ENCODE measurements at places on chromosomes 5 and 9.
A peak's percentile ranks its signal among the peaks of the same experiment; 100 is the strongest.

GRCh38 chr9:34550016-34550680 lies 27.4 kb upstream of the ENHO start:
- no peak for DNase-seq

DNA sequence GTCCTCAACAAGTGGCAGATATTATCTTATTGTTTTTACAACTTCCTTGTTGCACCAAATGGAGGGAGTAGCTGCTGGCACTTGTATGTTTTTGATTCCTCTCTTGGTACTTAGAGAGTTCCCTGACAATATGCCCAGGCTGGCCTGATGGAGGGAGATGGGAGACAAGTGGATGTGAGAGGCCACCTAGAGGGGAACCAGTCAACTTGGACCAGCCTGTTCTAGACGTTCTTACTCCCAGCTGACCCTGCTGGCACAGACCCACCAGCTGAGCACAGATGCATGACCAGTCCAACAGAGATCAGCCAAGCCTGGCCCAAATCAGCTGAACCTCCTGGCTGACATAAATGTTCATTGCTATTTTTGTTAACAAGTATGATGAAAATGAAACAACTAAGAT lies 60.9 kb upstream of the GDNF start:
- no peak for DNase-seq

GRCh38 chr9:91839926-91840465 lies 110.0 kb downstream of the ROR2 start:
- no peak for DNase-seq

DNA sequence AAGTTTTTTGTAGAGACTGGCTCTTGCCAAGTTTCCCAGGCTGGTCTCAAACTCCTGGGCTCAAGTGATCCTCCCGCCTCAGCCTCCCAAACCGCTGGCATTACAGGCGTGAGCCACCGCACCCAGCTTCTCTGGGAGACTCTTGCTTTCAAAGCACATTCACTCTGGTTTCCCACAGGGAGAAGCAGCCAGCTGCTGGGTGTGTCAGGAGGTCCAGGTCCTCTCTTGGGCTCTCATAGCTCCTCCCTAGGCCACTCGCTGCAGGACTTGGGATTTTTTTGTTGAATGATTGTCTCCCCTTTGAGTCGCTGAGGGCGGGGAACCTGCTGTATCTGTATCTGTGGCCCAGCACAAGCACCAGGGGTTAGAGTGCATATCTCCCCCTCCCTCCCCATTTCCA lies 68.4 kb upstream of the RAPGEF1 start:
- no peak for DNase-seq

DNA sequence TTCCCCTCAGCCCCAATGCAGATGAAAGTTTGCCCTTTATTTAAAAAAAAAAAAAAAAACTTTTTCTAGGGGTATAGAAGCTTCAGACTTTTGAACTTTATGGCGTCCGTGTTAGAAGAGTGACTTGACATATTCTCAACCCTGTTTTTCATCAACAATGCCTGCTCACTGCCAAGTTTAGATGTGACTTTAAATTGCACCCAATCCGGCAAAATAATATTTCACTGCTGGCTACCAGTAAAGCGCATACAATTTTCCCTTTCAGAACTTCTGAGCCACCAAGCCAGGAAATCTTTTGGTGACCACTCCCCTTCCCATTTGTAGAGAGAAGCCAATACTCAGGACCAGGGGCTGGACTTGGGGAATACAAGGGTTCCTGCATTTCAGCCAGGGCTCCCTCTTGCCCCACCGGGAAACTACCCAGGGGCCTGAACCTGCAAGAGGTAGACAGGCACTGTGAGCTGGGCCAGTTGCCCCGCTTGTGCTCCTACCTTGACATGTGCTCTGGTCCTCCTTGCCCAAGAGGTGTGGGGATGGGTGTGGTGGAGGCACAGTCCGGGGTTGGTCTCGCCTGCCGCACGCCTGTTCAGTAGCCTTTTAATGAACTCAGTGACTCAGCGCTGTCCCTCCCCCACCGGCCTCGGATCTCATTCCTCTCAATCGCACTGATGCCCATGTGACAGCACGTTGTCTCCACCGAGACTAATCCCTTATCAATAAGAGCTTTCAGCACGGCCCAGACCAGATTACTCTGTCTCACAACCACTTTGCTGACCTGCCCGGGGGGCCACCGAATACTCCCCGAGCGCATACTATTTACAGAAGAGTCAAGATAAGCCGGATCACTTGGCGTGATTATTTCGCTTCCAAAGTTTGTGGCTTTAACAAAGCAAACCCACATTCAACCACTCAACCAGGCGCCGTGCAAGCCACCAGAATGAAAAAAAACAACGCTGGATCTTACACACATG lies 226.4 kb downstream of the DCP2 start:
- peak; percentile 29 for DNase-seq

GRCh38 chr9:83024506-83025125 lies 38.3 kb downstream of the RASEF start:
- no peak for DNase-seq

DNA sequence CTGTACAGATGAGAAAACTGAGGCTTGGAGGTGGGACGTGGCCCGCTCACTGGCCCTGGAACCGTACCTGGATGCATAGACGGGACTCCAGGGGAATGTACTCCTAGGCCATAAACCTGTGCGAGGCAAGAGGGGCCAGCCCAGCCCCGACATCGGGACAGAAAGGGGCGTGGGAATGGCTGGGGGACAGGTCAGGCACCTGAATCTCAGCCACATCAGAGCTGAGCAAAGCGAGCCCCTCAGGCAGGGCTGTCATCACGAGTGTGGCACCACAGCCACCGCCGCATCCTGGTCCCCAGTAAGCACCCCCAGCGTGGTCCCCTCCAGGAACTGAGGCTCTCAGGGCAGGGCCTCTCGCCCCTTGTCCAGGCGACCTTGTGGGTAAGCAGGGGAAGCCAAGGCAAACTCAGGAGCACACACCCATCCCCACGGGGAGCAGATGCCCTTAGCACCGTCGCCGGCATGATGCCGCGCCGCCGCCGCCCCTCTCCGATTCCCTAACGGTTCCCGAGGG lies 16.5 kb downstream of the NACC2 start:
- no peak for DNase-seq

DNA sequence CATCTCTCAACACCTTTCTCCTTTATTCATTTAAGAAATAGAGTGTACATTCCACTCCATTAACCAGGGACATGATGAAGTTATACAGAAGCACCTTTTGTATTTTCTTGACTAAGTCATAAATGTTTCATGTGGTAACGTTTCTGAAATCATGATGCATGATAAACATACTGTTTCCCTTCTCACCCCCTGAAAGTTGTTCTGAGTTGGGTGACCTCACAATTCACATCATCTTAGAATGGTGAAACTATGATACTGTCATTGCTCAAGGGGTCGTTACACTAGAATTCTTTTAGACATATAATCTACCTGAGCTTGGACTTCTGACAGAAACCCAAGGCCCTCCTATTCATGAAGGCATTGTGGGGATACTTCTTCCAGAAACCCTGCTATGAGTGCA lies 37.8 kb upstream of the MIER3 start:
- no peak for DNase-seq

DNA sequence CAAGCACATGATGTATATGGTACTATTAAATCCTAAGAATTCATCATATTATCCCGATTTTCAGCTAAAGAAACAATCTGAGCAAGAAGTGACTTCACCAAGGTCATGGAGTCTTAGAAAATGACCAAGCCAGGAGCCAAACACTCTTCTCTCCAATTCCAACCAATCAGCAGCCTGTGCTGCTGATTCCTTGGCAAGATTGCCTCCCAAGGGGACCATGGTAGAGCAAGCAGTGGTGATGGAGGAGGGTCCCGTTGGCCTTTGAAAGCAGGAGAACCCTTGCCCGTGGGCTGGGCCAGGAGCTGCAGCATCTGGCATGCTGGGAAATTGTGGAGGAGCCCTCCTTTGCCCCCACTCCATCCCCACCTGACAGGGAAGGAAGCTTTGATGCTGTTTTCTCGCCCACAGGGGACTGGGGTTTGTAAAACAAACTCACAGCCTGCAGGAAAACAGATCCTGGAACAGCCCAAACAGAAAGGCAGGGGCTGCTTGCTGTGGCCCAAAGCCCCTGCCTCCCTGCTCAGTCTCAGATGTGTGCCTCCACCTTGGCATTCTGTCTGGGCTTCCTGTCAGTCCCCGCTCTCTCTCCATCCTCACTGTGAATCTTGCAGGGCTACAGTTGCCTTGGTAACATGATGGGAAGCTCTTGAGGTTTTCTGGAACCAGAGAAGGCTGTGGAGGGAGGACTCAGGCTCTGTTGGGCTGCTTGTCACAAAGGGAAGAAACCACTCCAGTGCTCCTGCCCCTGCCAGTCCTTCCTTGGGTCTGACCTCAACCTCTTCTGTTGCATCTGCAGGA lies 70.8 kb upstream of the HSPA9 start:
- DNase-seq, result no peak

GRCh38 chr5:53613536-53613935 lies 53.1 kb downstream of the NDUFS4 start:
- DNase-seq, result no peak

DNA sequence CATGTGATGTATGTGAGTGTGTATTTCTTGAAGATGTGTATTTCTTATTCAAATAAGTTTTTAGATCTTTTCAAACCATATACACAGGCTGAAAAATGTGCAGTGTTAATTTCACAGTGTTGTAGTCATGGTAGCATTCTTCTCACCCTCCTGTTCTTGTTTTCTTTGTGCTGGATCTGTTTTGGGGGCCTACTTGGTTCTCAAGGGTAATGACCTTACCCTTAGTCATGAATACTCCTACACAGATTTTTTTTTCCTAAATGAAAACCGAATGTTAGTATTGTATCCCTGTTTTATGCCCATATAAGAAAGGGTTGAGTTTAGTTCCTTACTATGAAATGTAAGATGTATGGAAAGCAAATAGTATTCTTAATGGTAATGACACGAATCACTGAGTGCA lies 88.0 kb downstream of the SLC44A1 start:
- DNase-seq, result no peak

- DNase-seq, result no peak
Measured at GRCh38 chr5:34015120-34015822, 7.4 kb upstream of the AMACR start.
